Renal cortical epithelial cell (primary cell): ENCODE measurements at places on chromosomes 2 and 18. TPM values are rescaled to one million over a fixed set of nuclear protein-coding genes. Genes with fewer than 3 reads are reported as not detected.

The SLC4A5 gene
- total RNA-seq, result 0.89 and 1.2 TPM in 2 replicates

DNA sequence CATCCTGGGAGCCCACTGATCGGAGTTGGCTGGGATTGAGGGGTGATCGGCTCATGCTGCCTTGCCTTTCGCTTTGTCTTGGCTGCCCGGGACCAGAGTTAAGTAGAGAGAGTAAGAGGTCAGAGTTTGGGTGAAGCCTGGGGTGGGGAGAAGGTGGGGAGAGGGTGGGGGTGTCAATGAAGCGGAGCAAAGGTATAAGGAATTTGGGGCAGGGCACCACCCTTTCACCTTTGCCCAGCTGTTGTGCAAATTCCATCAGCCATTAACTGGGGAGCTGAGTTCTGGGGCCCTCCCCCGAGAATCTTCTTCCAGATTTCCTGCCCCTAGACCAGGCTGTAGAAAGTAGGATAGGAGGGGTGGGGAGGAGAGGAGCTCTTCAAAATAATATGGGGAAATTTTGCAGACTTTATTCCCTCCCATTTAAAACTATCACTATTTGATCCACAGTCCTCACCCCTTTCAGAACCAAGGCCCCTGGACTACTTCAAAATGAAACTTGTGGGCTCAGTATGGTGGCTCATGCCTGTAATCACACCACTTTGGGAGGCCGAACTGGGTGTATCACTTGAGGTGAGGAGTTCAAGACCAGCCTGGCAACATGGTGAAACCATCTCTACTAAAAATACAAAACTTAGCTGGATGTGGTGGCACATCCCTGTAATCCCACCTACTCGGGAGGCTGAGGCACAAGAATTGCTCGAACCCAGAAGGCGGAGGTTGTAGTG, at the start of gene SLC23A3:
Gene SLC23A3, minus strand, starts transcription at position 100 of the 725 bp plus-strand sequence. Its CDS starts 45 bp downstream, at position 55.
- DNase-seq, result no peak

GRCh38 chr2:23460993-23461392, 76.0 kb downstream of the KLHL29 start:
- no peak for DNase-seq

DNA sequence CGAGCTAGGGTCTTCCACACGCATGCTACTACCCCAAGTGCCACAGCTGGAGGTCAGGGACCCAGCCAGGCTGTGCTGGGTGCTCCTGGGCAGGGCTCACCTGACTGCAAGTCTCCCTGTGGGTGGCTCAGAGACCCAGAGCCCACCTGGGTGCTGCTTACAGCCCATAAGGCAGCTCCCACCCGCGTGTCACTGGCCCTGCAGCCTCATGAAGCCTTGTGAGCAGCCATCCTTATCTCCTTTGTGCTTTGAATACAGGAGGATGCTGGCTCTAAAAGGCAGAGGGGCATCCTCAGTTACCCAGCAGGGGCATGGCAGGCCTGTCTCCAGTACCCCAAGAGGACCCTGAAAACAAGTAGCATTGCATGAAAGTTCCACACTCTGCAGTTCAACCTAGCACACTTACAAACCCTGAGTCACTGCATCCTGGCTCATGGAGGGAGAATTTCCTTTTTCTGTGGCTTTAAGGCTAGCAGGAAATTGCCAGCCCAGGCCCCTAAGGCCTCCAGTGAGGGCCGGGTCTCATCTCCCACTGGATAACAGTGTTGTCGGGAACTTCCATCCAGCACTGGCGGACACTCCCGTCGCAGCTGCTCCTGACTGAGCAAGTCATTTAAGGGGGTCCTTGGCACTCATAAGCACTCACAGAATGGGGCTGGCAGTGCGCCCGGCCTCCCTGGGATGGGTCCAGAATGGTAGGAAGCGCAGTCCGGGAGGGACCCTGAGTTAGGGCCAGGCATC, 137.1 kb downstream of the RPIA start:
- DNase-seq, result no peak

DNA sequence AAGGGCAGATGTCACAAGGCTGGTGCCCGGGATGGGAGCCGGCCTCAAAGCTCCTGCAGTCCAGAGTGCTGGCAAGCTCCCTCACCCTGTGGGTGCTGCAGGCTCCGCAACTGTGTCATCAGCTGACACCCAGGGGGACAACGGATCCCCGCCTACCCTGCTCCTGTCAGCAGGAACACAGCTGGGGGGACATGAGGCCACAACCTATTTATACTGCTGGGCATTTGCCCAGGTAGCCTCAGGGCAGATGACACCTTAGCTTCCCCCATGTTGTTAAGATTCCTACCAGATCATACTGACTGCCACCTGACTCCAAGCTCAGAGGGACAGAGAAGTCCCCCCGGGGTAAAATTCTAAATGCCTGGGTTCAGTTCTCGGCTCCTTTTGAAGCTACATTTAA, 1.2 kb downstream of the ANKRD23 start:
- no peak for DNase-seq

The KRTCAP3 gene
- 0.85 and 3.5 TPM in 2 replicates for total RNA-seq

- no peak for DNase-seq
Observed at GRCh38 chr18:63837590-63837989, 49.9 kb upstream of the SERPINB2 start.

DNA sequence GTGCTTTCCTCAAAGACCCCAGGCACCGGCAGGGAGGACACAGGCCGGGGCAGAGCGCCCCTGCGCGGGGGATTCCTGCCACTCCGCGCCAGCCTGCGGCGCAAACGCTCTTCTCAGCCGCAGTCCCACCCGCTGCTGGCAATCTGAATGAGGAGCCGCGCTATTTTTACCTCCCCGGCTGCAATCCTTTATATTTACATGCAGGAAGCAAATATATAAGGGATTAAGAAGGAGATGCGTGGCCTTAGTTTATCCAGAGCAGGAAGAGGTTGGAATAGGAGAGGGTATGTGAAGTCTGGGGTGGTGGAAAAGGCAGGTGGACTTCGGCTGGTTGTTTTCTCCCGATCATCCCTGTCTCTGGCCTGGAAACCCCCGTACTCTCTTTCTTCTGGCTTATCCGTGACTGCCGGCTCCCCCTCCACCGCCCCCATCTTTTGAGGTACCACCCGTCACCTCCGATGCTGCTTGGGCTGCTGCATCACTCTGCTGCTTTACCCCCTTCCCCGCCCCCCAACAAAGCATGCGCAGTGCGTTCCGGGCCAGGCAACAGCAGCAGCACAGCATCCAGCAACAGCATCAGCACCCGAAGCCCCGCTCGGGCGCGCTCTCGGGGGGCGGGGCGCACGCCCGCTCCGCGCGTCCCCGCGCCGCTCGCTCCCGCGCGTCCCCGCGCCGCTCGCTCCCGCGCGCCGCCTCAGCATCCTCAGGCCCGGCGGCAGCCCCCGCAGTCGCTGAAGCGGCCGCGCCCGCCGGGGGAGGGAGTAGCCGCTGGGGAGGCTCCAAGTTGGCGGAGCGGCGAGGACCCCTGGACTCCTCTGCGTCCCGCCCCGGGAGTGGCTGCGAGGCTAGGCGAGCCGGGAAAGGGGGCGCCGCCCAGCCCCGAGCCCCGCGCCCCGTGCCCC, at the start of gene ADAM23:
Gene ADAM23, plus strand, starts transcription at position 700 of the 902 bp plus-strand sequence. CDS start 335 bp downstream, outside the sequence.
- no peak for DNase-seq

The MOGAT1 gene
- not detected in 2 replicates for total RNA-seq

The PGAP1 gene
- total RNA-seq, result 2.3 and 11.0 TPM in 2 replicates

DNA sequence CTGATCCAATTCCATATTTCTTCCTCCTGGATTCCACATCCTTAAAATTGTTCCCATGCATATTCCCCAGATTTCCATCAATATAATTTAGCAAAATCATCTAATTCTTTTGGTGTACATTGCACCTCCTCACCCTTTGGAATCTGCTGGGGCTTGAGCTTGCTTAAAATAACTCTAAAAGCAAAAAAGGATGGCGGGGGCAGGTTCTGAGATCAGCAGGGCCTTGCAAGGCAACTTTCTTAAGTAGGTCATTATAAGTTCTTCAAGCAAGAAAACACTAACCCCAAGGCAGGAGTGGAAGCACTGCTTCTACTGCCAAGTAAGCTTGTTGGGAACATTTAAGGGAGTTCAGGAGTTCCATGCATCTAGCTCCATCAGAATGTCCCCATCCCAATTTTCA, 254.3 kb upstream of the CCDC68 start:
- DNase-seq, result no peak

GRCh38 chr2:70895998-70896764, 39.5 kb upstream of the ATP6V1B1 start:
- DNase-seq, result no peak

DNA sequence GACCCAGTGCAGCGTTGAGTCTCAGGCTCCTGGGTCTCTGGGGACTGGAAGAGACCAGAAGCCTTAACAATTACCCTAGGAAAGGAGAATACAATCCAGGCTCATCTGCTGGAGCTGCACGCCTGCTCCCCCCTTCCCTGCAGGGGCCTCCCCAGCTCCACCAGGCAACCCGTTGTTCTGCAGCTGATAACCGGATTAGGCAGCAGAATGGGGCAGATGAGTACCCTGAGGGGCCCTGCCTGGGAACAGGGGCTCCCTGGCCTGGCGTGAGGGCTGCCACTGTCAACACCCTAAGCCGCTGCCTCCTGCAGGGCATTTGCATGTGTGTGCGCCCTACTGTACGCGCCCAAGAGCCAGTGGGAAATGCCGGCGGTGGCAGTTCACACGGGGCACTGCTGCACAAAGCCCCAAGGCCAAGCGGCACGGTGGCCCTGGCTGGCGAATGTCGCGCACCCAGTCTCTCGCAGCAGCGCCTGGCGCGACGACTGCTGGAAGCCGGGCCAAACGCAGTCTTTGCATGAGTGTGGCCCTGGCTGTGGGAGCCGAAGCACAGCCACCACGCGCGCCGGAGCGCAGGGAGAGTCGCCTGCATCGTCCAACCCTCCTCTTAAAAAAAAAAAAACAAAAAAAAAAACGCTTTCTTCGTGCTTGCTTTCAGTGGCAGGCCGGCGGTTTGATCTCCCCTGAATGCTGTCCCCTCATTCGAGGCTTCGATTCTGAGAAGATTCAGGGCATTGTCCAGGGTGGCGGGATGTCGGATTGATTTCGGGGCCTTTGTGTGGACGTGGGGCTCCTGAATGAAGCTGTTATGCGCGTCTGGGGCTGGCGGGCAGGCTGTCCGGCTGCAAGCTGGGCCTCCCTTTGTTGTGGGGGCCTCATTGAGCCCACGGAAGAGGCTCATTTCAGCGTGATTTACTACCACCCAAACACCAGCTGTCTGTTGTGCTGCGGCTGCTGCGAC, 63.8 kb downstream of the SETBP1 start:
- DNase-seq, result no peak

DNA sequence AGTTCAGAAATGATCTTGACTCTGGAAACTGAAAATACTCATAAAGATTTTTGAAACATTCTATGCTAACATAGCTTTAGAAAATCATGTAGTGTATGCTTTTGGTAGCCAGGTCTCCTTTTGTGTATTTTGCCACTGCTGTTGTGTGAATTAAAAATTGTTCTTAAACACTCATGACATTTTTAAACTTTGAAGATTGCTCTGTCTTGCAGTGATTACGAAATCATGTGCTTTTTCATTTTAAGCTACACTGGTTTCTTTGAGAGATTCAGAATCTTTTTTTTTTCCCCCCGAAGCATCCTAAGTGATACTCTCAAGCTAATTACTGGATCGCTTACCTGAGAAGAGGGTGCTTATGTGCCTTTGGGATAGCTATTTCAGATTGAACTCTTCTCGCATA, 60.0 kb downstream of the ANKRD12 start:
- peak; percentile 10 for DNase-seq

- peak; percentile 21 for DNase-seq
Observed at GRCh38 chr18:32461709-32462272, 8.9 kb downstream of the GAREM1 start.

The SPDYA gene
- total RNA-seq, result 0.69 and 3.5 TPM in 2 replicates

GRCh38 chr2:30481323-30481800, 34.3 kb downstream of the LCLAT1 start:
- DNase-seq, result peak; percentile 18

DNA sequence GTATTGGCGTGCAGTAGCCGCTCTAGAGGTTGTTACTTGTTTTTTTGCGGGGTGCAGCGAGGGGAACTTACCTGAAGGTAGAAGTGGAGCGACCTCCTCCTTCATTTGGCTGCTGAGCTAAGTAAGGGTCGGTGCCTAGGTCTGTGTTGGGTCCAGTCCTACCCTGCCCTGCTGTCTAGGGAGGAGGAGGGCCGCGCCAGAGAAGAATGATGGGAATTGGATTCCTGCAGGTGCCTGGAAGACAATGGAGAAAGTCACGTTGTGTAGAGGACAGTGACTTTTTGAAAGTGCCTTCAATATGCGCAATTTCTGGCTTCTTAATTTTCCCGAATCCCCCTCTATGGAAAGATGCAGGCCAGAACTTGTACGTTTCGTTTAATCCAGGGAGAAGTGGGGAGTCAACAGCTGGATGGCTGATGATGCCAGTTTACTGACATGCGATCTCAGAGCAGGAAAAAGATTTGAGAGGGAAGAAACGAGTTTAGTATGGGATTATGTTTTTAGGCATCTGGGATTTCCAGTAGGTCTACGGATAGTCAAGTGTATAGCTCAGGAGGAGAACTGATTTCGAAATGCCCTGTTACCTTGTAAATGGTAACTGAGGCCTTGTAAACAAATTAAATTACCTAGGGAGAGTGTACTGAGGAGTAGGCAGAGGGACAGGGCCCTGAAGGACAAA, 653 bp downstream of the MRPS9 start:
- DNase-seq, result peak; percentile 29

DNA sequence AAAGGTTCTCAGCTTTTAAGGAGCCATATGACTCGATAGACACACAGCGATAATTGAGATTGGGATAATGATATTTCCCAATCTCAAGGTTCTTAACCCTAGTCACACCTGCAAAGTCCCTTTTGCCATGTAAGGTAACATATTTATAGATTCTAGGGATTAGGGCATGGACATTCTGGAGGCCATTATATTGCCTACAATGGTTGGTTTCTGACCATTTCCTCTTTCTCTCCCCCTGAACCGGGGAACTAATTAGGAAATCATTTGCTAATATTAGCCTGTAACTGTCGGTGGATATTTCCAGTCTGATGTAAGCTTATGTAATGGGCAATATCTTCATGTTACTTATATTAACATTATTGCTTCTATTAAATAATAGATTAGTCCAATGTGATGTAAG, 40.8 kb upstream of the ARHGAP15 start:
- DNase-seq, result no peak

DNA sequence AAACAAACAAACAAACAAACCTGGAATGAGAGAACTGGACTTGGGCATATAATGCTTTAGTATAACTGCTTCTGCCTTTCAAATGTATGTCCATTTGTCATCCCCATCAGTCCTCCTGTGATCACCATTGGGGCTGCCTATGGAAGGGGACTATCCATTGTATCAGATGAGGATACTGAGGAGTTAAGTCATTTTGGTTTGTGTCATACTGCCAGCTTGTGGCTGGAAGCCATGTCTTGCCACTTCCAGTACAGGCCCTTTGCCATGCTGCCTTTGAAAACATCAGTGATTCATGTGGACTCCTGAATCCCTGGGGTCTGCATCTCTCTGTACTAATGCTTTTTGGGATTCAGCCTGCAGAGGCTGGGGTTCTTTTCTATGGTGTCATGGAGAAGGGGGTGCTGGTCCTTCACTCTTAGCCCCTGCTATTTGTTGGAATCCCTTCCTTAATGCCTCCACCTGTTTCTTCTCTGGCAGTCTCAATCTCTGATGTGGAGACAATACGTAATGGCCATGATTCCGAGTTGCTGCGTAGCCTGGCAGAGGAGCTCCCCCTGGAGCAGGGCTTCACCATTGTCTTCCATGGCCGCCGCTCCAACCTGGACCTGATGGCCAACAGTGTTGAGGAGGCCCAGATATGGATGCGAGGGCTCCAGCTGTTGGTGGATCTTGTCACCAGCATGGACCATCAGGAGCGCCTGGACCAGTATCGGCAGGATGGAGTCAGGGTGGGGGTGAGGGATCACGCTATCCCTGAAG, 10.6 kb downstream of the PLCD4 start:
- DNase-seq, result peak; percentile 37

The ANKRD62 gene
- total RNA-seq, result not detected in 2 replicates
